ENCODE measurements at places on chromosomes 5 and 9. TPM values are rescaled to one million over a fixed set of nuclear protein-coding genes. Genes with fewer than 3 reads are reported as not detected.

GRCh38 chr5:97010606-97011005 is 74.7 kb downstream of the LNPEP start:
- DNase-seq: no peak

DNA sequence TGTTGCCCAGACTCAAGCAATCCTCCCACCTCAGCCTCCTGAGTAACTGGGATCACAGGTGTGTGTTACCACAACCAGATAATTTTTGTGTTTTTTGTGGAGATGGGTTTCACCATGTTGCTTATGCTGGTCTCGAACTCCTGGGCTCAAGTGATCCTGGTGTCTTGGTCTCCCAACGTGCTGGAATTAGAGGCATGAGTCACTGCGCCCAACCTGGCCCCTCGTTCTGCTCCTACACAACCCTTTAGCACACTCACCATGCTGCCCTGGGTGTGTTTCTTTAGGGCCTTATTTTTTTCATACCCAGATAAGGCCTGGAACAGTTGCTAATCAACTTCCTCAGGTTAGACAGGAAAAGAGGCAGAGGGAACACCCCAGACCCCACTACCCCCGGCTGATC is 2.6 kb downstream of the PDZD2 start:
- DNase-seq: no peak

DNA sequence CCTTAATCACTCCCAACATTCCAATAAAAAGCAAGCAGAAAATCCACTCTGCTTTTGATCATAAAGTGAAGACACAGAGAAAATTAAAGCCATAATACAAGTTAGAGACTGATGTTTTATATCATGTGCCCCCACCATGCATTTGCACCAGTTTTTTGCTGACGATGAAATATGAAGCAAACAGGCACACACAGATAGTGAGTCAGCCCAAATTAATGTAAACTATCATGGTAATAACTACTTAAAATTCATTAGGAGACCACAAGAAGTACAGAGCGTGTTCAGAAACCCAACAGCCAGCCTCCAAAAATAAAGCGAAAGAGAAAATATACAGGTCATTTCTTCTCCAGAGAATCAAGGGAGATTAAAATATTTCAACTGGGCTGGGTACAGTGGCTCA is 46.4 kb upstream of the KDM4C start:
- no peak for DNase-seq

GRCh38 chr5:69209602-69210001 is 20.2 kb downstream of the CENPH start:
- DNase-seq: no peak

DNA sequence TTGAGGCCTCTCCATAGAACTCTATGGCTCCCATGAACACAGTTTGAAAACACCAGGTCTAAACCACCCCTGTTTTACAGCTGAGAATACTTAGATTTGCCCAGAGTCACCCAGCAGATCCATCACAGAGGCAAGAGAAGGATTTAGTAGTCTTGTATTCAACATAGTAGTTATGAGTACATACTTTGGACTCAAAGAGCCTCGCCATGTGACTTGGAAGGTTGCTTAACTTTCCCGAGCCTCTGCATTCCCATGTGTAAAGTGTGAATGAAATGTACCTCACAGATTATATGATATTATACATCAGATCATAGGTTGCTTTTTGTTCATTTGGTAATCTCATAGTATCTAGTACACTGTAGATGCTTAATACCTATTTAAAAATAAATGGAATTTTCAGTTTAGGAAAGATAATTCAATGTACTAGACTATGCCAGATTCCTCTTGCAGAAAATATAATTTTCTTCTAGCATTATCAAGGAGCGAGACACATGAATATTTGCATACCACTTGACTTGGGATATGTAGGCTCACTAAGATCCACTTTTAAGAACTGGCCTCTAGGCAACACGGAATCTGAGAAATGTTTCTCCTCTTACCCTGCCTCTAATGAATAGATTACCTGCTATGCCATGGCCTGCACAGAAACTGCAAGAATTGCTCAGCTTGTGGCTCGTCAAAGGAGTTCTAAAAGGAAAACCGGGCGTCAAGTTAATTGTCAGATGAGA is 18.6 kb downstream of the TDRD7 start:
- DNase-seq: no peak

DNA sequence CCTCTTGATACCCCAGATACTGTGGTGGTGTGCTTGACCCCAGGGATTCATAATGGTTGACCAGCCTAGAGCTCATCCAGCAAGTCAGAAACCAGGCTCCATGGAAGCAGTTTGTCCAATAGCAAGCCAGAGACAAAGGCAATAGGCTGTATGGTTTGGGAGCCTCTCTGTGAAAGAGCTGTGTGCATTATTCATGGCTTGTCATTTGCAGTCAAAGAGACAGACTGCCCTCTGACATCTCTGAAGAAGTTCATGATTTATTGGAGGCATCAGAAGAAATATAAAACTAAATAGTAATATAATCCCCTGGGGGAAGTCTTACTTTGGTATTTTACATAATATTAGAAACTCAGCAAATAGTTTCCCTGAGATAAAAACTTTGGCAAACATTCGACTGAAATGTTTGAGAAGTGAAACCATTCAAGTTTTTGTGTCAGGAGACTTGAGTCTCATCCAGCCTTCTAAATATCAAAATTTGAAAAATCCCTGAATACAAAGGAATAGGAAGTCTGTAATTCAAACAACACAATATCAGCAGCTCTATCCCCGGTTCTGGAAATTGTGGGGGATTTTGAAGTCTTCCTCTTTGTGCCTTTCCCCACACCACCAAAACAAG is 250.3 kb downstream of the ZSWIM6 start:
- no peak for DNase-seq

GRCh38 chr5:80760680-80761079 is 105.9 kb upstream of the DHFR start:
- DNase-seq: no peak

The FCN2 gene
- total RNA-seq: not detected

GRCh38 chr9:33659921-33660320 is 135.4 kb upstream of the PRSS3 start:
- no peak for DNase-seq

DNA sequence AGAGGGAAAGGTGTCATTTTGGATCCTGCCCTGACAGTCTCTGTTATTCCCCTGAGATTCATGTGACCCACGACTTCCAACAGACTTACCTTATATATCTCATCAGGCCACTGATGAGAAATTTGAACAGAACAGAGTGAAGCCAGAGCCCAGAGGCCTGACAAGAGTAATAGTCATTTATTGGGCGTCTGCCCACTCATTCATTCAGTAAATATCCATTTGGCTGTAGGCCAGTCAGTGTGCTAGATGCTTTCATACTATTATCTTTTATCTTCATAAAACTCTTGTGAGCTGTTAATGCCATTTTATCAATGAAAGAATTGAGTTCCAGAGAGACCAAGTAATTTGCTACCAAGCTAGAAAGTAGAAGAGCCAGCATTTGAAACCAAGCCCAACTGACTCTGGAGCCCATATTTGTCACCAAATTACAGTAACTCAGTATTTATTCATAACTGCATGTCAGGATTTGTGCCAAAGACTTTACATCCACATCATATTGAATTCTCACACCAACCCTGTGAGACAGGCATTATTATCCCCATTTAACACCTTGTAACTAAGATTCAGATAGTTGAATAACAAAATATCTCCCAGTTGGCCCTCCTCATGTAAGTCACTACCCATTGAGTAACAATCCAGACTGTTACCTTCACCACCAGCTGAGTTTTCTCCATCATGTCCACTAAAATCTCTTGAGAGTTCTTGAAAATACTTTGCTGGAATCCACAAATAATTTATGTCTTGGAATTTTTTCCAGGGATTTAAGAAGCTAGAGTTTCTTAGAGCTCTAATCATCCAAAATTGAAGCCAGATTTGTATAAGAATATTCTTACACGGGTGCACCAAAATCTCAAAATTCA is 2.5 kb downstream of the PTPDC1 start:
- DNase-seq: no peak

DNA sequence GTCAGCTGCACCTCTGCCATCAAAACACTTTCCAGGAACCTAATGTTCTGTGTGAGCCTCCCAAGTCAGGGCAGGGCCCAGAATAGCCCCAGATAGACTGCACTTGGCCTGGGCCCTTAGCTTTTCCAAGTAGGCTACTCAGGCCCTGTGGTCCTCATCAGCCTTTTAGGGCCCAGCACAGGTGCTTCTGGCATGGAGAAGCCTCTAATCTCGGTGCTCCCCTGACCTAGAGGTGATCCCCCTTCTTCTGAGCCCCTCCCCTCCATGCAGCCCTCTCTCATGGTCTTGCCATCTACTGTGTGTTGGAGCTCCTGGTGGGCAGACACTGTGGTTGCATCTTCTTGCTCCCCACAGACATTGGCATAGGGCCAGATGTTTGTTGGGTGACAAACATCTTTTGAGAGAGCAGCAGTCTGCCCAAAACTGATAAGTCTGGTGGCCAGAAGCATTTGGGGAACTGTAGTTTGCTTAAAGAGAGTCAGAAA is 28.1 kb downstream of the FRMPD1 start:
- DNase-seq: no peak

GRCh38 chr9:95822015-95822414 is 53.5 kb upstream of the ERCC6L2 start:
- DNase-seq: no peak

DNA sequence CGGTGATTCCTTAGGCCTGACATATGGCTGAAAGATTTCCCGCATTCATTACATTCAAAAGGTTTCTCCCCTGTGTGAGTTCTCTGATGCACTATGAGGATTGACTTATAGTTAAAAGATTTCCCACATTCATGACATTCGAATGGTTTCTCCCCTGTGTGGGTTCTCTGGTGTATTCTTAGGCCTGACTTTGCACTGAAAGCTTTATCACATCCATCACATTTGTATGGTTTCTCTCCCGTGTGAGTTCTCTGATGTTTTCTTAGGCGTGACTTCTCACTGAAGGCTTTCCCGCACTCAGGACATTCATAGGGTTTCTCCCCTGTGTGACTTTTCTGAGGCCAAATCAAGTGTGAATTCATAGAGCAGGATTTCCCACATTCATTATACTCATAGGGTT is 35.8 kb downstream of the ZNF782 start:
- no peak for DNase-seq

GRCh38 chr9:98161851-98162250 is 30.6 kb downstream of the CORO2A start:
- DNase-seq: no peak

DNA sequence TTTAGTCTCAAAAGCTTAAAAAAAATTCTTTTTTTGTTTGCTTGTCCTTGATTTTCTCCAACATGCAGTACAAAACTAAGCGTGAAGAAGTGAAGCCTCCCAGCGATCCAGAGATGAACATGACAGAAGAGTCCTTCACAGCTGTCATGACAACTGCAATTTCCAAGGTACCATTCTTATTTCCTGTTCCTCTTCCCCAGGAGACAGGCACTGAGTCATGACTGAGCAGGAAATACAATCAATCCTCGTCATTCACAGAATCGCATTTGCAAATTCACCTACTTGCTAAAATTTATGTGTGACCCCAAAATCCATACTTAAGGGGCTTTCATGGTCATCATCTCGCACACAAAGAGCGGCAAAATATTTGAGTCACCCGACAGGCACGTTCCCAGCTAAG is 77.3 kb downstream of the SLC1A1 start:
- DNase-seq: no peak

- no peak for DNase-seq
Measured at GRCh38 chr5:172666251-172666650, 25.2 kb downstream of the NEURL1B start.

DNA sequence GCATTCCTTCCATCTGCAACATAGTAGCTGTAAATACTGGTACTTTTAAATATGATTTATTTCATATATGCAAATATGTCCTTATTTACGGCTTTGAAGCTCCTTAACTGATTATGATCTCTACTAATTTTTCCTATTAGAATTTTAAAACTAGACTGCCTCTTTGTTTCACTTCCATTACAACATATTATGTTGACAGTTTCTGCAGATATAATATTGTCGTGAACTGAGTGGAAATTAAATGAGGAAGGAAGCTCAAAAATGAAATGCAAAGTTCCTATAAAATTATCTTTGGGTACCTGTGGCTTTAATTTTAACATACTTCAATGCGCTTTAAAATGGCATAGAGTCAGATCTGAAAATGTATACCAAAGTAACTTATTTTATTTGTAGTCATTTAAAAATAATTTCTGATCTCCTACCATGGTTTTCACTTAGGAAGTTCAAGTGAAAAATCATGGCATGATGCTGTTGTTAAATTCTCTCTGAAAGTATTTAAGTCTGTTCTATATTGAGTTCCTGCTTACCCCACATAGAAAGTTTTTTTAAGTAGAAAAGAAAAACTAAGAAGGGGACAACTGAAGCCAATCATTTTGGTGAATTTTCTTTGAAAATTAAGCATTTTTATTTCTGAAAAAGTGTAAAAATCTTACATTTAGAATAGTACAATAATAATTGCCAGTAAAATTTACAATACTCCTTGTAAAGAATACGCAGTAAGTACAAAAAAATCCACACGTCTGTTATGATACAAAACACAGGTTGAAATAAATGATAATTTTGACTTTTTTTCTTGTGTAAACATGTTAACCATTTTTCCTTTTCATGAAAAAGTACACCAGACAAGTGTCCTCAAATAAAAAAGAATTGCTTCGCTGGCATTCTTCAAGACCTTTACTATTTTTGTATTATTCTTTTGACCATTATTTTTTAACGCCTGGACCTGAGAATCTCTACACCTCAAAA is 2.6 kb downstream of the FOXD1 start:
- no peak for DNase-seq

The CCDC192 gene
- not detected for total RNA-seq

DNA sequence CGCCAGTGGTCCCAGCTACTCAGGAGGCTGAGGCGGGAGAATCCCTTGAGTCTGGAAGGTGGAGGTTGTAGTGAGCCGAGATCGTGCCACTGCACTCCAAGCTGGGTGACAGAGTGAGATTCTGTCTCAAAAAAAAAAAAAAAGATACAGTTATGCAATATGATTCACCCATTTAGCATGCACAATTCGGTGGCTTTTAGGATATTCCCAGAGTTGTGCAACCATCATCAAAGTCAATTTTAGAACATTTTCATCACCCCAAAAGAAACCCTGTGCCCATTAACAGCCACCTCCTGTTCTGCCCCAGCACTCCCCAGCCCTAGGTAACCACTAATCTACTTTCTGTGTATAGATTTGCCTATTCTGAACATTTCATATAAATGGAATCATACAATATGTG is 4.3 kb upstream of the DHFR start:
- no peak for DNase-seq

GRCh38 chr5:33441241-33442177 is 744 bp downstream of the TARS1 start:
- DNase-seq: no peak

GRCh38 chr9:99182356-99182755 is 39.4 kb downstream of the ALG2 start:
- no peak for DNase-seq

Data from natural killer cell treated with Interleukin-12 subunit alpha and Interleukin-12 subunit beta and Interleukin-15 and Interleukin-18, amount 100 ng/mL, for 72 hours (primary cell).